ENCODE measurements at places on chromosomes 2 and 18.

- DNase-seq: no peak
Observed at GRCh38 chr2:138649571-138649970, 130.6 kb downstream of the NXPH2 start.

GRCh38 chr18:78619854-78620253 is 359.8 kb upstream of the SALL3 start:
- DNase-seq: no peak

DNA sequence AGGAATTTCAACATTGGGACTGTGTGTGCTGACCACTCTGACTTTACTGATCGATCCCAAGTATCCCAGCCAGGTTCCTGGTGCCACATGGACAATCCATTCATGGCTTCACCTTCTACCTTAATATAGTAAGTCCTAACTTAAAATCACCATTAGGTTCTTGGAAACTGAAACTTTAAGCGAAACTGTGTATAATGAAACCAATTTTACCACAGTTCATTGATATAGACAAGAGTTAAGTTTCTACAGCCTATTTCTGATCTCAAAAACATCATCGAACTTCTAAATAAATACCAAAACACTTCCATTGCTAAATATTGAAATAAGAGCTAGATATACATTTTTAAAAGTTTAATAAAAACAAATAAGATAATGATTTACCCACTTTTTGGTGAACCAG is 4.4 kb upstream of the EXOC6B start:
- DNase-seq: no peak

- DNase-seq: no peak
Observed at GRCh38 chr2:38279201-38279600, 97.9 kb downstream of the ATL2 start.

DNA sequence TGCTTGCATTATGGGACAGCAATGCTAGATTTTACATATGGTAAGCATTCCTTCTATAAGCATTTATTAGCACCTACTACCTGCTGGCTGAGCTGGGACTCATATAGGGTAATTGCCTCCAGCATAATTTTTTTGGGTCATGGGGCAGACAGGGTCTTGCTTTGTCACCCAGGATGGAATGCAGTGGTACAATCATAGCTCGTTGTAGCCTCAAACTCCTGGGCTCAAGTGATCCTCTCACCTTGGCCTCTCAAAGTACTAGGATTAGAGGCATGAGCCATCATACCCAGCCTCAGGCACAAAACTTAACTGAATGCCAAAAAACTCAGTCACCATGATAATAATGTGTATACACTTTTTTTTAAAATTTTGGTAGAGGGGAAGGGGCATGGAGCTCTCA is 35.3 kb downstream of the TMEM237 start:
- DNase-seq: no peak

DNA sequence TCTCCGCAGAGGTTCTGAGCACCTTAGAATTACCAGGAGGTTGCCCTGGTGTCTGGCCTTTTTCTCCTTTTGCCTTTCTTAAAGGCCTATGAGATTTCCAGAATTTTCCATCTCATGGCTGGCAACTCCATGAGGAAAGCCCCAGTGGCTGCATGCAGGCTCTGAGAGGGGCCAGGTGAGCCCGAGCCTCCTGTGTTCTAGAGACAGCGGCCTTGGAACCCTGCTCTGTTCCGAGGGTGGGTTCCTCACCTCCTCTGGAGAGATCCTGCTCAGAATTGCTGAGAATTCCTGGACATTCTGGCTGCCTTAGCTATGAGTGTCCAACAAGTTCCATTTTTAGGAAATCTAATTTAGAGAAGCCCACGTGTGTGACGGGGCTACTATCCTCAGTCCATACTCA is 35.7 kb upstream of the HPCAL1 start:
- DNase-seq: no peak

Measured in cortex of kidney (tissue), 1 donor.